HT1080 (cell line): ENCODE measurements at places on chromosomes 6 and 20. TPM values are rescaled to one million over a fixed set of nuclear protein-coding genes. Genes with fewer than 3 reads are reported as not detected.
A peak's percentile ranks its signal among the peaks of the same experiment; 100 is the strongest.

DNA sequence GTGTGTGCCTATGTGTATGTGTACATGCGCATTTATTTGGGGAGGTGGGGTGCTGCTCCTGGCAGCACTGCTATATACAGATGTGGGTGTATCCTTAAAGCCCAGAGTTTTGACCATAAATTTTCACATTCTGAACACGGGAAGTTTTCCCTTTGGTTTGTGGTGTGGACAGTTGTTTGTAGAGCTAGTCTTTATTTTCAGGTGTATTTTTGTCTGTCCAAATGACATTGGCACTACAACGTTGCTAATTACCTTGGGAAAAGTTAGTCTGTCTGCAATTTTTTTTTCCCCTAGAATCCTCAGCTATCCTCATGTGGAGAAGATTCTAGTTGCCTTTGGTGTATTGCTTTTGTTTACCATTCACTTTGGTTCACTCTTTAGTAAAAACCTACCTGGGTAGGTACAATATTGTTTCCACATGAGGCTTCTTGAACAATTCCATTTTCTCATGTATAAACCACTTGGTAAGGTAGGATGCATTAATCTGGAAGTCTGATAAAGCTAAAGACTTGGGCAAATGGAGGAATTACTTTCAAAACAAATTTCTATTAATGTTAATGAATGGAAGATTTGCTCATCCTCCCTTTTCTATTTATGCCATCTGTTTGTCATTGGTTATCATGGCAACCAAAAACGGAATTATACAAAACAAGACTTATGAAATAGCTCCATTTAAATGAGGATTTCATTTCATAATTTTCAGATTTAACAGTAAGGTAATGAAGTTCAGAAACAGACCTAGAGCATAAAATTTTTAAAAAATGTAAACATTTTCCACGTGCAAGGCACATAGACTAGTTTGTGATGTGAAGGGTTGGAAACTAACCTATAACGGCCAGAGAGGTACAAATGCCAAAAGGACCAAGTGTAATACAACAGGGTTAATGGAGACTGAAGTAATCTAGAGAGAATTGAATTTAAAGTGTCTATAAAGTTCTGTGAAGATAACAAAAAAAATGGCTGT lies 3.9 kb downstream of the CCN2 start:
- DNase-seq = peak; percentile 63

The TSBP1 gene
- not detected in 2 replicates for total RNA-seq

The RUNX2 gene
- 2.6 and 4.1 TPM in 2 replicates for total RNA-seq

The RAD21L1 gene
- 0.17 and 0.59 TPM in 2 replicates for total RNA-seq

The PPT2 gene
- total RNA-seq = 20.4 and 90.2 TPM in 2 replicates

GRCh38 chr6:132858750-132859149 lies 44.4 kb downstream of the RPS12 start:
- no peak for DNase-seq

The DPPA5 gene
- not detected in 2 replicates for total RNA-seq

GRCh38 chr6:4030669-4031068 lies 48.3 kb downstream of the FAM217A start:
- no peak for DNase-seq

- peak; percentile 42 for DNase-seq
Observed at GRCh38 chr6:100344761-100345160, 120.0 kb downstream of the SIM1 start.

DNA sequence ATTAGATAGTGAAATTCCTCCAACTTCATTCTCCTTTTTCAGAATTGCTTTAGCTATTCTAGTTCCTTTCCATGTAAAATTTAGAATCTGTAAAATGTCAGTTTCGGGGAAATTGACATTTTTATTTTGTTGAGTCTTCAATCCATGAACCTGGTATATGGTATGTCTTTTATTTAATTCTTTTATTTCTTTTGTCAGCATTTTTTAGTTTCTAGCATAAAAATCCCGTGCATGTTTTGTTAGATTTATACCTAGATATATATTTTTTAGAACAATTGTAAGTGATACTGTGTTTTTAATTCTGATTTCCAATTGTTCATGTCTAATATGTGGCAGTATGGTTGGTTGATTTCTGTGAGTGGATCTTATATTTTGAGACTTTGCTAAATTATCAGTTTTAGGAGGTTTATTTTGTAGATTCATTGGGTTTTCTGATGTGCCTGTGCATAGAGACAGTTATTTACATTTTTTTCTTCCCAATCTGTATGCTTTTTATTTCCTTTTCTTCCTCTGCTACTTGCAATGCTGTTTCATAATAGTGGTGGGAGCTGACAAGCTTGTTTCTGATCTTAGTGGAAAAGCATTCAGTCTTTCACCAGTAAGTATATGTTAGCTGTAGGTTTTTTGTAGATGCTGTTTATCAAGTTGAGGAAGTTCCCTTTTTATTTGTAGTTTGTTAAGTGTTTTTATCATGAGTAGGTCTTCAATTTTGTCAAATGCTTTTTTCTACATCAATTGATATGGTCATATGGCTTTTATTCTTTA lies 13.7 kb downstream of the TAB2 start:
- no peak for DNase-seq

The GJA10 gene
- total RNA-seq = not detected in 2 replicates

DNA sequence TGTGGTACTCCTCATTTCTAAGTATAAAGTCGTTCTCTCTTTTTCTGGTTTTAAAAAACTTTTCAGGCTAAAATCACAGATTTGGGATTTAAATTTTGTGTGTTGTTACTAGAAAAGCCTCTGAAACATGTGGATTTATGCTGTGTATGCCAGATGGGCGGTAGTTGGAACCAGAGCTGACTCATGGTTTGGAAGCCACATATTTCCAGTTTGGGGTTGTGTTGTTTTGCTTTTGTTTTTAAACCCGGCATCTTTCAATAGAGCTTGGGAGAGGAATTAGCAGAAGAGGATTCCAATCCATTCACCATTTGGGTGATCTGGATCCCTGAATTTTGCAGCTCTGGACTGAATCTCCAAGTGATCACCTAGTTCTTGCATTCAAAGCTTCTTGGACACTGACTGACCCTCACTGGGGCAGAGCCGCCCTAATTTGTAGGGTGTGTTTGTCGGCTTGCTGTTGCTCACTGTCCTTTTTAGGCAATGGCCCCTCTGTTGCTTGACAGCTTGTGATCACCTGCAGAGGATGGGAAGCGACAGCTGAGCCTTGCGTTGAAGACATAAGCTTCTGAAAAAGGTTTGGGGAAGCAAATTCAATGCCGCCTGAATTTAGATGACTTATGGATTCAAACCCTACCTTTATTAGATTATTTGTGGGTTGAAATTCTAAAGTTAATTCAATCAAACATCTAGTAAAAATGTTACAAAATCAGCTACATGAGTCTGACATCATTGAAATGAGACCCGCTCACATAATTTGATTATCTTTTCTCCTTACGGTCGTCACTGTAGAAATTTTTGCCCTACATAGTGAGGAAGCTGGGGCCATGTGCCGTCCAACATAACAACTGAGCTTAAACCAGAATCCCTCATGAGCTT lies 79.9 kb upstream of the CD83 start:
- DNase-seq = peak; percentile 69

DNA sequence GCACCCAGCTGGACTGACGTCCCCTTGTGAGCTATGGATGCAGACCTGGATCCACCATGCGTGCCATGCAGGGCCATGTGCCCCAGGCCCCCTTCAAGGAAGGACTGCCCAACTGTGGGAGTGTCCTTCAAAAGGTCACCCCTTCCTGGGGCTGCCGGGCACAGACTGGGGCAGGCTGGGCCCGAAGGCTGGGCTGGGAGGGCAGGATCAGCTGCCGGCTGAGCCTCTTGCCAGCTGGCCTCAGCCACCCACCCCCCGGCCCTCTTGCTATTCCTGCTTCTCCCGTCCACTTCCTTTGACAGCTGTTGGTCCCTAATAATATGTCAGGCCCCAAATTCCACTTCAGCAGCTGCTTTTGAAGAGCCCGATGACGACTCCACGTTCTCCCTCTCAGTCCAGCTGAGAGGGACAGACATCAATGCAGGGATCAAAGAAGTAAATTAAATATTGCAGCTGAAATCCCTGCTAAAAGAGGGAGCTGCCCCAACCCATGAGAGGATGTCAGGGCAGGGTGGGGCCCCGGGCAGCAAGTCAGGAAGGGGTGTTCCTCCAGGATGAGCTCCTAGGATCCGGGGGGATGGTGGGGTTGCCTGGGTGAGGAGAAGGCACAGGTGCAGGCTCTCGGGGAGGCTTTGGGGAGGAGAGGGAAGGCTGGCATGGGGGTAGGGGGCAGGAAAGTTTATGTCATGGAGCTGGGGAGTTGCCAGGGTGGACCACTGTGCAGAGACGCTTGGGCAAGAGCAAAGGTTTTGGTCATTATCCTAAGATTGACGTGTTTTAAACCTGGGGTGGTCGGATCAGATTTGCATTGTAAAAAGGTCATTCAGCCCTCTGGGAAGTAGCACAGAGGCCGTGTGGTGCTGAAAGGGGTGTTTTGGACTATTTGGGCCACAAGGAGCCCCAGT lies 185.0 kb downstream of the ANKRD60 start:
- no peak for DNase-seq

The OOEP gene
- not detected in 2 replicates for total RNA-seq

The CLPSL1 gene
- total RNA-seq = not detected in 2 replicates

DNA sequence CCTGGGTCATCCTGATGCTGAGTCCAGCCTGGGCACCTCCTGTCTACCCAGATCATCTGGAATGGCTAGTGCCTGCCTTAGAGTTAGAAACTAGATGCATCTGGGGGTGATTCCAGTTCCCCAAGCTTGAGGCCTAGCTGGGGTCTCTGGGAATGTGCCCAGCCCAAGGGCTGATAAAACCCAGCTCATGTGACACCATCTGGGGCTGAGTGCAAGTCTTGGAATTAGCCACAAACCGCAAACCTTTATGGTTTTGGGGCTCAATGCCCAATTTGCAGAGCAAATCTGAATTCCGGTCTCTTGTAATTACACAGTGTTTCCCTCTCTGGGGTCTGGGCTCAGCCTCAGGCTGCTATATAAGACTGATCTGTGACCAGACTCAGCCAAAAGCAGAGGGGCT lies at the start of gene BPIFB4:
Gene BPIFB4, plus strand, starts transcription at position 385 of the 400 bp plus-strand sequence. CDS start 1,884 bp downstream, outside the sequence.
- peak; percentile 17 for DNase-seq

DNA sequence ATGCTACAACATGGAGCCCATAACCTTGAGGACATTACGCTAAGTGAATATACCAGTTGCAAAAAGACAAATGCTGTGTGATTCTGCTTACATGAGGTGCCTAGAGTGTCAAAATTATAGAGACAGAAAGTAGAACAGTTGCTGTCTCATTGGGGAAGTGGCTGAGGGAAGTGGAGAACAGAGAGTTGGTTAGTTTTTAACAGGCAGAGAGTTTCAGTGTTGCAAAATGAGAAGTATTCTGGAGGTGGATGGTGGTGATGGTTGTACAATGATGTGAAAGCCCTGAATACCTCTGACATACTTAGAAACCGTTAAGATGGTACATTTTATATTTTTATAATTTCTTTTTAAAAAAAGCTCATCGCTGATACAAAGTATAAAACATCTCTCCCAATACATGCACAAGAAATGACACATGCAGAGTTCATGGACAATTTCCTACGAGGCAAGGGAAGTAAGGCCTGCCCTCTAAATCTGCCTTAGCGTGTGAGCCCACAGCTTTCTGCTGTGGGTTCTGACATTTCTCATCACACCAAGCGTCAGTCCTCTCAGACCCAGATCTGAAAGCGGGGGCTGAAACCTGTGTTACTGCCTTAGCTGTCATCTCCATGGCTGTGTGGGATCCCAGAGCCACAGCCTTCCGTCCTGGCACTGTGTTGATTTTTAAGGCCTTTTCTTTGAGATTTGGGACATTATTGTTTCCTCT lies 126.0 kb downstream of the RNASET2 start:
- DNase-seq = no peak
